ENCODE measurements at places on chromosomes 4 and X.

DNA sequence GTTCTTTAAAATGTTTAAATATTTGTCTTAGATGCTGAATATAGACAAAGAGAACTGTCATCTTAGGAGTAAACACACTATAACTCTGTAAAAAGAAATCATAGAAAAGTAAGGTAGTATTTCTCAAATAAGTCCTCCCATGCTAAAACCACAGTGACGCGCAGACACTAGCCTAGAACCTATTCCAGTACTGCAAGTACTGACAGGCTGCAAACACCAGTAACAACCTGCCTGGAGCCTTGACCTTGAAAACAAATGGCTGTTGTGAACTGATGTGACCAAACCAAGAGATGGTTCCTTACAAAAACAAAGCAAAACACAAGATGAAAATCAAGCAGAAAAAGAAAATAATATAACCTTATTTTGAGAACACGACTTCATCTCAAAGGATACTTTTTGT, 8.5 kb downstream of the TIFA start:
- no peak for DNase-seq

- DNase-seq = no peak
Measured at GRCh38 chr4:38775326-38775725, 7.5 kb downstream of the TLR10 start.

DNA sequence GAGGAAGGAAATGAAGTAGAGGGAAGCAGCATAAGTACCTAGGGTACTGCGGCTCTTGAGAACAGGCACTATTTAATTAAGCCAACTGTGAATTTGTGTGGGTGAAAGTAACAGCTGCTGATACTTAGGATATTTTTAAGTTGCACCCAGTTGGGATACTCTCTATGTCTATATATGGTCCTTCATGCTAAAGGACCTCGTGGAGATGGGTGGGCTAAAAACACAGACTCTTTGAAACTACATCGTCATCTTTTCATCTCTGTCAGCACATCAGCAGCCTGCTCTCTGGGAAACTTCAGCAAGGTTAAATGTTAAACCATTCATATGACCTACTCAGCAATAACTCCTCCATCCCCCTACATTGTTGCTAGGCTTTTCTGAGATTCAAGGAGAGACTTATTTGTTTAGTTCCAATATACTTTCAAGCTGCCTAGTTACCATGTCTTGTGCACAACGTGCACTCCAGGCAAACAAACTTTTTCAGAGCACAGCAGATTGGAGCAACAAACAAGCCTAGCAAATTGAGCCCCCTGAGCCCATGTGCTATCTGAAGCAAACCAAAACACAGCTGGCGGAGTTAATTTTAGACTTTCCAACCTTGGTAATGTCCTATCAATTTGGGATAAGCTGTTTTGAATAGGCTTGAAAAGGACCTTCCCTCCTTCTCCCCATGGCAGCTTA, 6.2 kb upstream of the MOB1B start:
- DNase-seq = no peak

DNA sequence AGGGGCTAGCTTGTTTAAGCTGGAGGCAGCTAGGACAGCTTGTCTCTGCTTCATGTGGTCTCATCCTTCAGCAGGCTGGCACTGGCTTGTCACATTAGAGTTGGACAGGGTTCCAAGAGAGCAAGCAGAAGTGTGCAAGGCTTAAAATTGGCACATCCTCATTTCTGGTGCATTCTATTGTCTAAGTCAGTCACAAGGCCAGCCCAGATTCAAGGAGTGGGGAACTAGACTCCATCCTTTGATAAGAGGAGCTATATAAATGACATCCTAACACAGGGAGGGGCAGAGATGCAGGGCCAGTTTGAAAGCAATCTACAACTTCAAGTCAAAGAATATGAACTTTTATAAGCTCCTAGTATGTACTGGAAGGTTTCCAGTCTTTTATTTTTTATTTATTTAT, 313.2 kb downstream of the PTTG2 start:
- DNase-seq = no peak

DNA sequence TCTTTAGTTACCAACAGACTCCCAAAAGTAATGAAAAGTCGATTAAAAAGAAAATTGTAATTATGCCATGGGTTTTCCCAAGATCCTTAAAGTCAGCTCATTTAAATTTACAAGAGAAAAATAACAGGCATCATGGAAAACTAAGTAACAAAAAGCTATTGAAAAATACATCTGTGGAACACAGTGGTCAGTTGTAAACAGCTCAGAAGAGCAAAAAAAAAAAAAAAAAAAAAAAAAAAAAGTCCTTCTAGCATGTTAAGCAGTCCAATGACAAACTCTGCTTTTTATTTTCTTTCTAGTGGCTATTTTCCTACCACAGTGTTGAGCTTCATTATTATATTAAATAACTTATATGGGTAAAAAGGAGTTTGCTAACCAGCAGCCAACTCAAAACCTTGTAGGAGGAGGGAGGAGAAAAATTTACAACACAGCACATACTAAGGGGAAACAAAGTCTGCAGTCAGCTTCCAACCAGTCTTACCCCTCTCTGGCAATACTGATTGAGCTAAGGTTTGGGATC, 44.9 kb downstream of the RASGEF1B start:
- DNase-seq = no peak

- DNase-seq = no peak
Measured at GRCh38 chr4:110137829-110138228, 60.6 kb downstream of the ELOVL6 start.

GRCh38 chrX:80335062-80335830, 85.0 kb upstream of the TENT5D start:
- DNase-seq = no peak

- no peak for DNase-seq
Measured at GRCh38 chrX:47638816-47639215, 9.1 kb upstream of the CFP start.

- DNase-seq = no peak
Measured at GRCh38 chrX:96692454-96692853, 7.8 kb downstream of the DIAPH2 start.

GRCh38 chrX:113726898-113727297, 857.0 kb upstream of the HTR2C start:
- DNase-seq = no peak

DNA sequence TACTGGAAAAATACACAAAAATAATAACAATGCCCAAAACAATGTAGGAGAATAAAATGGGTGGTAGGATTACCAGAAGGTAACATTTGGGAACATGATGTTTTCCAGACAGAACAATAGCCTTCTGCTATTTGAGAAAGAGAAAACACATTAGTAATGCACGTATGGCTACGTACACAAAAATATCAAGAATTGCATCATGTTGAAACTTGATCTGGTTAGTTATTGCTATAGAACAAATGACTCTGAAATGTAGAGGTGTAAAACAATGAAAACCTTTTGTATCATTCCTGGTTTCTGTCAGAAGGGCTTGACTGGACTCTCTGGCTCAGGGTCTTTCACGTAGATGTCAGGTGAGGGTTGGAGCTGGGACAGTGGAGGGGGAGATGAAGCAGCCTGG, 1040.0 kb downstream of the FAT4 start:
- no peak for DNase-seq

DNA sequence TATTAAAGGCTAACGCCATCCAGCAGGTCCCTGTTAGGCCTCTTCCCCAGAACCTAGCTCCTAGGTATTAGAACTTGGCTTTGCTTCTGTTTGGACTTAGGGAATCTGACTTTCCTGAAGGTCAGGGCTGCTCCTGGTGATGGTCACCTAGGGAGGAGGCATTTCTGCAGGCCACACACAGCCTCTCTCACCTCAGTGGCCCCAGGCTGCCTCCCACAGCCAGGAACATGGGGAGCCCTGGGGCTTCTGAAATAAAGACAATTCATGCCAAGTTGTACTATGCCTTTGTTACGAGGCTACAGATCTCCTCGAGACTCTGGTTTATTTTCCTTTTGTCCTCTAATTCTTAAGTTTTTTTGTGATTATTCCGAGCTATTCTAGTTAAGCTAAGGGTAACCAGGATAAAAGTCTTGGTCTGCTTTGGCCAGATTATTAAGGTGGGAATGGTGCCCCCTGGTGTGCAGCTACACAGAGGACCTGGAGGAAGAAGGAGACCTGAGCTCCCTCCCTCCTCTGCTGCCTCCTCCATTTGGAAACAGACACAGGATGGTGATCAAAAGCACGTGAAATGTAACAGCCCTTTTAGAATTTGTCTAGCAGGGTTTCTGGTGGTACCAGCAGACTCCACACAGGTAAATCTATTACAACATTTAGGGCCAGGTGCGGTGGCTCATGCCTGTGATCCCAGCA, 131.0 kb downstream of the DCLK2 start:
- no peak for DNase-seq

Data from stimulated activated CD4-positive, alpha-beta T cell treated with anti-CD3 and anti-CD28 coated beads, Interleukin-15, amount 100 ng/mL, for 1 hour (primary cell).